ENCODE measurements at places on chromosomes 4 and X.

DNA sequence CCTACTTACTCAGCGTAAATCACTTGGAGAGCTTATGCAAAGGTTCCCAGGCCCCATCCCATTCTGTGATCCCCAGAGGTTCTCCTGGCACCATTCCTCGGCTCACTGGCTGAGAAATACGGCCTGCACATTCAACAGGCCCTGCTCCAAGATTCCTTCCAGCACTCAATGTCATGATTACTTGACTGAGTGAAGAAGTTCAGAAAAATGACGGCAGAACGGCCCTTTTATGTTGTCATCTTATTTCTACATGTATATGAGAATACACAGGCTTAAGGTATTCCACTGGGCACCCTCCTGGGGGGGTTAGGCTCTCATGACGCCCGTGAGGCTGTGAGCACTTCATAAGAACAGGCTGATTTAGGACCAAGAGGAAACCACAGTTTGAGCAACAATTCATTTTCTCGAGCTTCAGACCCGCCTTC, 190.6 kb downstream of the NSUN7 start:
- no peak for DNase-seq

GRCh38 chr4:103692615-103693014, 27.2 kb downstream of the TACR3 start:
- DNase-seq = no peak

GRCh38 chr4:52659722-52660261, 691 bp upstream of the USP46 start:
- no peak for DNase-seq

GRCh38 chr4:174681723-174682300, 147.2 kb downstream of the GLRA3 start:
- no peak for DNase-seq

GRCh38 chrX:1606496-1606895, 8.4 kb upstream of the ASMT start:
- no peak for DNase-seq
